ENCODE measurements at places on chromosomes 2 and 18.

GRCh38 chr2:219296631-219297391 is 12.4 kb downstream of the PTPRN start:
- no peak for DNase-seq

DNA sequence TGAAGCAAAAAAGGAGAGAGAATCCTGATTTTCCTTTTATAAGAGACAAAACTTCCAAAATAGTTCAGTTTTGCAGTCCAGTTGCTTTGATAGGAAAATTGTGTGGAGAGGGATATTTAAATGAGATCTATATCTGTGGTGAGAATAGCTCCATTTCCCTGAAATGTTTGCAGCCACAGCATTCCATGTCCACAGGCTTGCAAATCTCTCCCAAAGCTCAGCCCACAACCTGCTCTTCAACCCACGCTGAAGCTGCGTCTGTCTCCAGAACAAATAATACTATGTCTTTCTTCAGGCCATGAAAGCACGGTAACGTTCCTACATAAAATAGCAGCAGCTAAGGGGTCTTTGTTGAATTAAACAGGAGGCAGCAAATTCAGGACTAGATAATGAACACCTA is 31.8 kb downstream of the TMEM17 start:
- DNase-seq, result no peak

- no peak for DNase-seq
Observed at GRCh38 chr18:39998317-39998716, 1956.7 kb upstream of the PIK3C3 start.

DNA sequence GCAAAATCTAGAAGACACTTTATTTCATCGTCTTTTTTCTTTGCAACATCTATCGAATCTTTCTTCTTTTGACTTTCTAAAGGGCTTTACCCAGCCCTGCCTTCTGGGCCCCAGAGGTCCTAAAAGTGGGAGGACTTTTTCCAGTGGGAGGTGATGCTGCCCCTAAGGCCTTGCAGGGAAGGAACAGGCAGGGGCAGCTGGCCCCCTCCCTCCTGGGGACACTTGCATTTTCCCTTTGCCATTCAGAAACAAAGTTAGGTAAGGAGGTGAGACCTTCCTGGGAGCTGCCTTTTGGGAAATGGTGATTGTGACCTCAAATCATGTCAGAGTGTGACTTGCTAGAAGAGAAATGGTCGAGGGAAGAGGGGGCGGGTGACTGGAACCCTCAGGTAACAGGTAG is 132.7 kb downstream of the GLI2 start:
- no peak for DNase-seq

DNA sequence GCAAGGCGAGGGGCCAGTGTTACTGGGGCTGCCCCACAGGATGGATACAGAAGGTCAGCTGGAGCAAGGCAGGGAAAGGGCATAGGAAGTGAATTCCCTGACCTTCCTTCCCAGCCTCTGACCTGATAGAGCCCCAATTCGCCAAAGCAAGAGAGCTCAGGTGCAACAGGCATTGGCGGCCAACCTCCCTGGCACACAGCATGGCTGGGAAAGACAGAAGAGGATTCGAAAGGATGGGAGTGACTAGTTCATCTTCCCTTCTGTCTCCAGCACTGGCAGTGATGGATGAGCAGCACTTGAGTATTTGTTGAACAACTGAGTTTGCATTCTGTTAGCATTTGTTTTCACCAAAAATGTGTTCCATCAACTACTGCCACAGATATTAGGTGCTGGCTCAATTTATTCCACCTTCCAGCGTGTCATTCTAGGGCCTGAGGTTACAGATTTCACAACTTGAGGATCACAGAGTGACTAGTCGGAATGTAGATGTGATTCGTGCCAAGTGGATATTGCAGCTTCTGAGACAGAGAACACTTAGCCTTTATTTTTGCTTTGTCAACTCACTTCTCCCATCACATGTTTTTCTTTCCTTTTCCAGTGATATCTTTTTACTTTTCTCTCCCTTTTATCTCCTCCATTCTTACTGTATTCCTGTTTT is 6.2 kb downstream of the COPS8 start:
- no peak for DNase-seq
